ENCODE measurements at places on chromosomes 13 and 19. TPM values are rescaled to one million over a fixed set of nuclear protein-coding genes. Genes with fewer than 3 reads are reported as not detected.
A peak's percentile ranks its signal among the peaks of the same experiment; 100 is the strongest.

DNA sequence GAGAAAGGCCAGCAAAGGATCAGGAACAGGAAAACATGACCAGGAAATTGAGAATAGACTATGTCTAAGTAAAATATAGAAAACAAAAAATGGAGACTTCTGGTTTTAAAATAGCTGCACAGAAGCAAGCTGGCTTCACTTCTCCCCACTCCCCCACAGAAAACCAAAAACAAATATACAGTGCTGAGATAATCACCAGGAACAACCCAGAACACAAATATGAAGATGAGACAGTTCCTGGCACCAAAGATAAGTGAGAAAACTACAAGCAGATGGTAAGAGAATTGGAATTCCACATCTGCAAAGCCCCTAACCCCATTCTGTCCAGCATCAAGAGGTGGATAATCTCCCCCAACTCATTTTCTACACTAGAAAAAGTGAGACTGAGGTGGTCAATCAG, 397.7 kb downstream of the SUCLA2 start:
- no peak for DNase-seq

DNA sequence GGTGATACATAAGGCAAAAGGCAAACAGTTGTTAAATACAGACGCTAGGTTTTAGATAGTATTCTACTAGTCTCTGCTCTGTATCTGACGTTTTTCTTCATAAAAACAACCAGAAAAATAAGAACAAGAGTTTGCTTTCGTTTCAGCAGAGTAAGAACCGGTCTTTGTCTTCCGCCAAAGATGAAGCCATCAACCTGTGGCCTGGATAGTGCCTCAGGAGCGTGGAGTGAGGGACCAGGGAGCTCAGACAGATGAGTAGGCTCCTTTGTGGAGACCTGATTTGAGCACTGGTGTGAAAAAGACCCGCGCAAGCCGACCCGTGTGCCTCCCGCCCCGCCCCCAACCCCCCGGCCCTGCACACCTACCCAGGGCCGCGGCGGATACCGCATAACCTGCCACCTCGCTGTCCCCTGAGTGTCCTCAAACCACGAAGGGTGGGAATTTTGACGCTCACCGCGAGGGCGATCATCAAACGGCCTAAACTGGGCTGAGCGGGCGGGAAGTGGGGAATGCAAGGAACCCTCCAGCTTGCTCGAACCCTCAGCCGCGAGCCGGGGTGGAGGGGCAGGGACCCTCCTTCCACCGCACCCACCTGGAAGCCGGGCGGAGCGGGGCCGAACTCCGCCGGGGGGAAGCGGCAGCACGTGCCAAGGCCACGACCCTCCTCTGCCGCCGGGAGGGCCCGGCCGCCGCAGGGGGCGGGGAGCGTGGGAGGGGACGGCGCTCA, 866 bp upstream of the LMO7 start:
- DNase-seq, result no peak

GRCh38 chr19:1065606-1066109, 1.3 kb upstream of the ARHGAP45 start:
- DNase-seq, result no peak

DNA sequence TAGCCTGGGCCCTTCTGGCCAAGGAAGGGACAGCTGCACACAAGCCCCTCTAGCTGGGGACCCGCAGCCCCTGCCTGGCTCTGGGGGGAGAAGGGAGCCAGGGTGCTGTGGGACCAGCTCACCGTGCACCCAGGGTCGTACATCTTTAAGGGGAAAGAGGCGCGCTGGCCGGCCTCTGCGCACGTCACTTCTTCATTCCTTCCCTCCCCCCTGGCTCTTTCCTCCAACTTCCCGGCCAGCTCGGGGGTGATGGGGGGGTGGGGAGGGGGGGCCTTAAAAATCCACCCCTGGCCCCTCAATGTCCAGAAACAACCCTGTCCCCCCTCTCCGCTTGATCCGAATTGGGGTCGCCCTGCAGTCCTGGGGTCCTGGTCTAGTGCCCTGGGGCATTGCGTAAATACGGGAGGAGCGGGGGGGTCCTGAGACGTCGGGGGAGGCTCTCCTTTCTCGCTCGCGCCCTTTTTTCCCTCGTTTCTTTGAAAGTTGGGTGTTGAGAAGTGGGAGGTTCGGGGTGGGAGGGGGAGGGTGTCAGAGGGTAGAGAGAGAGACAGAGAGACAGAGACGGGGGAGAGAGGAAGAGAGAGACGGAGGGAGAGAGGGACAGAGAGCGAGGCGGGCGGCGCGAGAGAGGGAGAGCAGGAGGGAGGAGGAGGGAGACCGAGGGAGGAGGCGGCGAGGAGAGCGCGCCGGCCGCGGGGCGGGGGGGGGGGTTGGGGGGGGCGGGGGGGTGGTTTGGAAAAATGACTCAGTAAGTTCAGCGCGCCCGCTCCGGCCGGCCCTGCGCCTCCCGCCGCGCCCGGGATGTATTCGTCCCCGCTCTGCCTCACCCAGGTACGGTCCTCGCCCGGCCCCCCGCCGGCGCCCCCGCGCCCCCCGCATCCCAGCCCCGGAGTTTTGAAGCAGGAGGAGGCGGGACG, at the start of gene NFIC:
NFIC (plus strand) TSS at position 748 of the 917 bp plus-strand sequence; CDS start at position 802, 54 bp downstream.
- peak; percentile 64 for DNase-seq

GRCh38 chr13:97856304-97856675, 97.2 kb upstream of the IPO5 start:
- DNase-seq, result no peak

DNA sequence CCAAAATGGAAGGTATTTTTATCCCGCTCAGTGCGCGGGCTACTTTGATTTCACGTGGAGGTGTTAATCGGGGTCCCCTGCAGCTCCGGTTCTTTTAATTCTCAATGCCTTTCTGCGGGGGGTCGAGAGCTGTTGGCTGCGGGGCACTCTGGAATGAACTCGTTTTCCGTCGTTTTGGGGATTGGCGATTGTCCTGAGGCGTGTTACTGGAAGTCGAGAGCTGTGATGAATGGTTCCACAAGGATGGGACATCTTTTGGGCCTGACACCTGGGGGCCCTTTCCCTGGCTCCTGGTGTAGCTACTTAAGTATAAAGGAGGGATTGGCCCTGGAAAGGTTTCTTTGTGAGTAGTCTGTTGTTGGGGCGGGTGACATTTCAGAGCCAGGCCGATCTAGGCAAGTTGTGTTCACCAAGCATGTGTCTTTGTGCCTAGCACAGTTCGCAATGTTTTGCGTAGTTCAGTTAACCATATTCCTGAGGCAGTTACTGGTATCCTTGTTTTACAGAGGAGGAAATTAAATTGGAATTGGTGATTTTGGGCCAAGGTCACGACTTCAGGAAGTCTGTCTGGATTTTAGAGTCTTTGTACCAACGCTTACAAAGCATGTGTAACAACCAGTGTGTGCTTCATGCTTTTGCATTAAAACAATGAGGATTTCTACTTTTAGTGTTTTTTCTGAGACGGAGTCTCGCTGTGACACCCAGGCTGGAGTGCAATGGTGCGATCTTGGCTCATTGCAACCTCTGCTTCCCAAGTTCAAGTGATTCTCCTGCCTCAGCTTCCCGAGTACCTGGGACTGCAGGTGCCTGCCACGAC, 846 bp downstream of the RPL13A start:
- DNase-seq, result no peak

DNA sequence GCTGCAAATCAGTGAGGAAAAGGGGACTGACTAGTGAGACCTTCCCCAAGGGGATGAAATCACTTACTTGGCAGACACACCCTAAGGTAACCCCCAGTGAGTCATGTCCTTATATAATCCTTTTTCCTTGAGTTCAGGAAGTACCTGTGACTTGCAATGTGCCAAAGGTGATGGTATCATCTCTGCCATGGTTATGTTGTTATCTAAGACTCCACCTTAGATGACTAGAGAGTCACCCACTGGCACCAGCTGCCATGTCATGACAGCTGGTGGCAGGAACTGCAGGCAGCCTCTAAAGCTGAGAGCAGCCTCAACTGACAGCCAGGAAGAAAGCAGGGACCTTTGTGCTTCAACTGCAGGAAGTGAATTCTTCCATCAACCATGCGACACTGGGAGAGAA, 12.5 kb downstream of the PBX4 start:
- no peak for DNase-seq

DNA sequence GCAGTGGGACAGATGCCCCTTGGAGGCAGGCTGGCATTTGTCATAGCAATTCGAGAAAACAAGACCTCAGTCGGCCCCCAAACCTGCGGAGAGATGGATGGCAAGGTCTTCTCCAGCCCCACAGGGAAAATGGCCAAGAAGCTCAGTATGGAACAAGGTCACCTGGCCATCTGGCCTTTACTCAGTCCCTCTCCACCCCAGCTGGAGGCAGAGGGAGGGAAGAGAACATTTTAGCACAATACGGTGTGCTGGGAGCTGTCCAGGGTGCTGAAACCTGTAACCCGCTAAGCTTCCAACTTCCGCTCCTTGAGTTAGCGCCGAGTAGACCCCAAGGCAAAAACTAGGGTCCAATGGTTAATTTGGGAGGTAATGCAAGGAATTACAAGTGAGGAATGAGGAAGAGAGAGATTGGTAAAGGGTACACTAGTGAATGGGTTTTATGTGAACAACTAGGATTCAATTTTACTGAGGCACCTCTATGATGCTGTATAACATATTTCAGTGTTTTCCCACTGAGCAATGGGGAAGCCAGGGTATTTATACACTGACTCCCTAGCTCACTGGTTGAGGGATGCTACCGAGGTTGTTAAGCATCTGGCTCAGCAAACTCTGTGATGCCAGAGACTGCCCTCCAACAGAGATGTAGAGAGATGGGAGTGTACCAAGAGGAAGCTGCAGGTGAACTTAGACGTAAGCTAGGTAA, 64.3 kb downstream of the CACNA1A start:
- DNase-seq, result no peak

DNA sequence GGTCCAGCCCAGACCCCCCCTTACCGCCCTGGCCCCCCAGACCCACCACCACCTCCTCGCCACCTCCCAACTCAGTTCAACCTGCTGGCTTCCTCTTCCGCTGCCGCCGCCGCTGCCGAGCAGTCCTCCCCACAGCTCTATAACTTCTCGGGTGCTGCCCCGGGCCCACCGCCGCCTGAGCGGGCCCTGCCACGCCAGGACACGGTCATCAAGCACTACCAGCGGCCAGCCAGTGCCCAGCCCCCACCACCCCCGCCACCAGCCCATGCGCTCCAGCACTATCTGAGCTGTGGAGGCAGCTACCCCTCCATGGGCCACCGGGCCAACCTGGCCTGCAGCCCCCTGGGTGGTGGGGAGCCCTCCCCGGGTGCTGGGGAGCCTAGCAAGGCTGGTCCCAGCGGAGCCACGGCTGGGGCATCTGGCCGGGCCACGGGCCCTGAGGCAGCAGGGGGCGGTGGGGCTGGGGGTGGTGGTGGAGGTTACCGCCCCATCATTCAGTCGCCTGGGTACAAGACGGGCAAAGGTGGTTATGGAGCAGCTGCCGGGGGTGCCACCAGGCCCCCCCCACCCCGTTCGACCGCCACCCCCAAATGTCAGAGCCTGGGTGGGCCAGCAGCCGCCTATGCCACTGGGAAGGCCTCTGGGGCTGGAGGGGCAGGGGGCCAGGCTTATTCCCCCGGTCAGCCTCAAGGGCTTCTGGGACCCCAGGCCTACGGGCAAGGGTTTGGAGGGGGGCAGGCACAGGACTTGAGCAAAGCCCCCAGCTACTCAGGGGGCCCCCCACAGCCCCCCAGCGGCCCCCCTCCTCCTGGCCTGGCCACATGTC, 4.2 kb downstream of the PRR12 start:
- no peak for DNase-seq

GRCh38 chr19:12689581-12690216, 1.9 kb downstream of the GNG14 start:
- no peak for DNase-seq

DNA sequence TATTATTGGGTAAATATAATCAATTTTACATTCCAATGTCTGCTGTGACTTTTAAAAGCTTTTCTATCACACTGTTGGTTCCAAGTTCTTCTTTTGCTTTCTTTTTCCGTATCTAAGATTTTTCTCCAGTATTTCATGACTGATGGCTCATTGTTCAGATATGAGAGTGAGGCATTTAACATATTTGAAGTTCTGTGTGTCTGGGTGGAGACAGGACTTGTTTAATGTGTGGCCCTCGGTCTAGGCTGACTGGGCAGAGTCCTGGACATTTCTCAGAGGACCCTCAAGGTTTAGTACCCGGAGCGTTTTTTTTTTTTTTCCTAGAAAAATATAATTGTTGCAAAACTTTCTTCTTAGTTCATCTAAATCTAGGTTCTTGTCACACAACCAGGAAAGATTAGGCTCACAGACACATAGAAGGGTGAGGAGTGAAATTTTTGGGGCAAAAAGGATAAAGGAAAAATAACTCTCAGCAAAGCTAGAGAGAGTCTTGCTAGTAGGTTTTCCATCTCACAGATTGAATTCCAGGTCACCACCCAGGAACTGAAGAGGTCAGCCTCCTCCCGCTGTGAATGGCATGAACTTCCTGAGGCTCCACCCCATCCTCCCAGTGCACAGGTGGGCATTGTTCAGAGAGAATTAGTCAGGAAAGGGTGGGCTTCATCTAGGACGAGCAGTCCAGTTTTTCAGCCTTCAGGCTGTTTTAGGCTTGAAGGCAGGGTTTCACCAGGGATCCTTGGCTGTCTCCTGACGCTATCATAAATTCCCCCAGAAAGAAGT, 1002.4 kb upstream of the PCDH9 start:
- DNase-seq, result no peak

- DNase-seq, result peak; percentile 43
Measured at GRCh38 chr19:55086730-55087541, 11.3 kb downstream of the EPS8L1 start.

DNA sequence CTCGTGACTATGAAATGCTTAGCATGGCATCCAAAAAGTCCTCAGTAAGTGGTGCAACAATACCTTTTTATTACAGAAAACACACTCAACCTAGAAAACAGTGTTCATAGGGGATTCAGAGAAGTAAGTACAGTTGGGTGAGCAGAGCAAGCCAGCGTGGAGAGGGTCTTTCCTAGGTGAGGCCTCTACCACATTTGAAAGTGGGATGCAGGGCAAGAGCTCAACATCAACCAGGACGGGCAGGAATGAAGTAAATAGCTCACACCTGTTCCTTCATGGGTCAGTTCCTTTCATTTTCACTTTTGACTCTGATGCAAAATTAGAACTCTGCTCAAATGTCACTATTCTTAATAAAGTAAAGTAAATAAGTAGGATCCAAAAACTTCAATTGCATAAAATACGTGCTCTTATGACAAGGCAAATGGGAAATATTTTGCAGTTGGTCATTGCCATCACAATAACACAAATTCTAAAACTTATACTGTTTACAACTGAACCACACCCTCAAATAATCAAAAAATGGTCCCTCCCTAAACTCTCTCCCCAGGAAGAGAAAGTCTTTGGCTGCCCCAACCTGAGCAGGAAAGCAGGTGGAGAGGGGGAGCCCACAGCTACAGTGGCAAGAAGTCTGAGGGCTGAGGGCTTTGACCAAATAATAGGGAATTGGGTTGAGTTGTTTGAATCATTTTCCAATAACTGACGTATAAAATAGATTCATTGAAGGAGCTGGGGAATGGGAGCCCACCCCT, 20.2 kb downstream of the CHAMP1 start:
- no peak for DNase-seq

DNA sequence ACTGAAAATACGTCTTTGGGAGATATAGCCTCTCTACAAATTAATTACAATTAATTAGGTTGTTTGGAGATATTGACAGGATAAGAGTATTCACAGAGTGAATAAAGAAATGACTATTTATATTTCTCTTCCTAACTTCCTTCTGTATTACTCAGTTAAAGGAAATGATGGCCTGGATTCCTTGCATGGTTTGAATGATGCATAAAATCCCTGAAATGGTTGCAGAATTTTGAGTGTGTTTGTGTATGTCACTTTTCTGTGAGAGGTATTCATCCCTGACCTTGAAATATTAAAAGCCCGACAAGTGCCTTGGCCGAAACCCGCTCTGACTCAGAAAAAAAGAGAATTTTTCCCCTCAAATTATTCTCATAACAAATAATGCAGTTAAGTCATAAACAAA, 90.0 kb downstream of the PDS5B start:
- DNase-seq, result no peak

Gene KATNAL1
- 76.3 TPM for total RNA-seq

Gene IGLON5
- total RNA-seq, result 3.0 TPM

Gene PROZ
- not detected for total RNA-seq

Gene MYH14
- 0.94 TPM for total RNA-seq

Gene MISP3
- 1.6 TPM for total RNA-seq
